ENCODE measurements at places on chromosomes 4 and X.

GRCh38 chr4:124910327-124910726 is 197.8 kb upstream of the ANKRD50 start:
- DNase-seq, result no peak

GRCh38 chr4:146072376-146072775 is 103.1 kb upstream of the LSM6 start:
- DNase-seq, result no peak

DNA sequence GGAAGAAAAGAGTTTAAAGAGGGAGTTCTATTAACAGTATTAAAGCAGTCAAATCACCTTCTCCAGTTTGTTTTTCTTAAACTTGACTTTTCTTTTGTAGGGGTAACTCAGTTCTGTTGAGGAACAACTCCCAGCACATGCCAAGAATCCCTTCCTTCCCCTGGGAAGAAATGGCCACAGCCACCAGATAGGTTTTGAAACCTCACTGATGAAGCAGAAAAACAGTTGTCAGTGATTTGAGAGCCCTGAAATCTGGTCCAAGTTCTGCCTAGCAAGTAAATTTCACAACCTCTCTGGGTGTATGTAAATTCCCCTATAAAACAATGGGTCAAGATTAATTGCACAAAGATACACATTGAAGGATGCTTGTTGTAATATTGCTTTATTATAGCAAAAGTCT is 167.1 kb downstream of the DHX15 start:
- no peak for DNase-seq

DNA sequence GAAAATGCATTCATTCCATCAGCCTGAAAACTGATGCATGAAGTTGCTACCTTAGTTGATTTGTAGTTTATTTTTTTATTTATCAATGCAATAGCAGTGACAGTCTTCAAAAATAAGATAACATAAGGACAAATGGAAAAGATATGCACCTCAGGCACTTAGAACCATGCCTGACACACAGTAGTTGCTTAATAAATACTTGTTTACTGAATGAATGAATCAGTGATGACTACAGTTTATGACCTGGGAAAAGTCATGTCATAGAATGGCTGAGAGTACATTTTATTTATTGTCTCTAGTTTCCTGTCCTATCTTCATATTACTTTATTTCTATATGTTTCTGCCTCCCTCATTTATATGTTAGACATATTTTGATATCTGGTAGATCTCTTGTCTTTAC is 171.8 kb downstream of the TLL1 start:
- DNase-seq, result no peak

DNA sequence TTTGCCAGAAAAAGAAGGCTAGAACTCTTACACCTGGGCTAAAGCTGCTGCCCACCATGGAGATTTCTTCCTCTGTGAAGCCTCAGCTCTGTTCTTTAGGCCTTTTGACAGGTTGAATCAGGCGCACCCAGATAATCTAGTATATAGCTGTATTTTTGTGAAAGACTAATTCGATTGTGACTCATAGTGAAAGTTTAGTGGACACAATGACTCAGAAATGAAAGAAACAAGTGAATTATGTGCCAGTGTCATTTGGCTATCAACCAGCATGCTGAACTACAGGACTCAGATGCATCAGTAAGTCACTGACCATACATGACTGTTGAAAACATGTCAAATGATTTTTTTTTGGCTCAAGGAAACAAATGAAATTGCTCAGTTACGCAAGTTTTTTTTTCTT is 425.4 kb downstream of the SLITRK2 start:
- DNase-seq, result peak; percentile 15

GRCh38 chrX:45385757-45386156 is 185.1 kb upstream of the DIPK2B start:
- no peak for DNase-seq

DNA sequence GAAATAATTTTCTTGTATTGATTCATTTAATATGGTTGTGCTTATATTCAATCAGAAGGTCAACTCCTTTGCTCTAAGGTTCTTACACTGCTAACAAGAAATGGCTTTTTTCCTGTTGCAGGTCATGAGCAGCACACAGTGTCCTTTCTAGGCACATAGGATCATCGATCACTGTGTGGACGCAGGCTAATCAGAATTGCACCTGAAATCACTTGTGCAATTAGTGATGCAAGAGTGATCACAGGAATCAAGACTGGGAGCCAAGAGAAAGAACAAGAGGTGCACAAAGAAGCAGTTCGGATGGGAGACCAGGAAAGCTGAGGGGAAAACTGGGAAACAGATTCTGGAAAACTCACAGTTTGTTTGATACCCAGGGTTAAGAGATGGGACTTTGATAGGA is 21.1 kb downstream of the TDO2 start:
- no peak for DNase-seq

DNA sequence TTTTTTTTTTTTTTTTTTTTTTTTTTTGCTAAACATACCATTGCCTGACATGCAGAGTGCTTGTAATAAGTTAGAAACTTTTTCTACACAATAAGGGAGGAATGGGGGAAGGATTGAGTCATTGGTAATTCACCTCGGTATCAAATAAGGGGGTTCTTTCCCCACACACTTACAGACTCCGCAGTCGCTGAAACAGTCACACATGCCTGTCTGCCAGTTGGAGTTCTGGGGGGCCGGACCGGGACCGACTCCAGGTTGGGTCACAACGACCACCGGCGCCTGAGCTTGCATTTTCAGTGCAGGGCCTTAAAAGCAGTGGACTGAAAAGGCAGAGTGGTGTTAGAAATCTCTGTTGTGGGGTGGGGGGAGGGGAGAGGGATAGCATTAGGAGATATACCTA is 6.9 kb downstream of the PLAC8 start:
- DNase-seq, result no peak

Data from right lung (tissue), 10 donors.